ENCODE measurements at places on chromosomes 3 and 15.

DNA sequence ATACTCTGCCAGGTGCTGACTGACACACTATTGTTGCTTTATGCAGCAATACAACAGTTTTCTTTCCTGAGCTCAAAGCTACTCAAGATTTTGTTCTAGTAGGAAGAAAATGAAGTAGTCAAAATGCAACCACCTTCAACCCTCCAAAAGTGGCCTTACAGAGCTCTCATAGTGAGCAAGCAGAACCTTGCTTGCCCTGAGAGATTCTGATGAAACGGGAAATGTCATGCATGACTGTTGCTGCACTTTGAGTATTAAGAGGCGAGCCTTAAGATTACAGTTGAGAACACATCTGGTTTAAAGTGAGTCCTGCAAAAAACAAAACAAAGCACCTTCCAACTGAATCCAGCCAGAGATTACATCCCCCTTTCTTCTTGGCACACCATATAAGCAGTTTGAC is 29.7 kb downstream of the MINDY4B start:
- DNase-seq = no peak

GRCh38 chr15:30650012-30650929 is 24.3 kb downstream of the ARHGAP11B start:
- DNase-seq = no peak

DNA sequence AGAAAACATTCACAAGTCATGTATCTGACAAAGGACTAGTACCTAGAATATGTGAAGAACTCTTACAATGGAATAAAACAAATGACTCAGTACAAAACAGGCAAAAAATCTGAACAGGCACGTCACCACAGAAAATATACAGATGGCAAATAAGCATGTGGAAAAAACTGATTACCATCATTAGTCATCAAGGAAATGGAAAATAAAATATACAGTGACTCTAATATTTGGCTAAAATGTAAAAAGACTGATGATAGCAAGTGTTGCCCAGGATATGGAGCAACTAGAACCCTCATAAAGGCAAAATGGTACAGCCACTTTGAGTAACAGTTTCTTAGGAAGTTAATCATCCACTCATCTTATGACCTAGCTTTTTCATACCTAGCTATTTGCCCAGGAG is 95.8 kb upstream of the ABHD17C start:
- no peak for DNase-seq

- DNase-seq = no peak
Observed at GRCh38 chr3:111662907-111663306, 67.8 kb upstream of the ZBED2 start.

GRCh38 chr3:194072691-194073279 is 63.2 kb upstream of the HES1 start:
- DNase-seq = no peak
